ENCODE measurements at places on chromosomes 13 and 19. TPM values are rescaled to one million over a fixed set of nuclear protein-coding genes. Genes with fewer than 3 reads are reported as not detected.
A peak's percentile ranks its signal among the peaks of the same experiment; 100 is the strongest.

DNA sequence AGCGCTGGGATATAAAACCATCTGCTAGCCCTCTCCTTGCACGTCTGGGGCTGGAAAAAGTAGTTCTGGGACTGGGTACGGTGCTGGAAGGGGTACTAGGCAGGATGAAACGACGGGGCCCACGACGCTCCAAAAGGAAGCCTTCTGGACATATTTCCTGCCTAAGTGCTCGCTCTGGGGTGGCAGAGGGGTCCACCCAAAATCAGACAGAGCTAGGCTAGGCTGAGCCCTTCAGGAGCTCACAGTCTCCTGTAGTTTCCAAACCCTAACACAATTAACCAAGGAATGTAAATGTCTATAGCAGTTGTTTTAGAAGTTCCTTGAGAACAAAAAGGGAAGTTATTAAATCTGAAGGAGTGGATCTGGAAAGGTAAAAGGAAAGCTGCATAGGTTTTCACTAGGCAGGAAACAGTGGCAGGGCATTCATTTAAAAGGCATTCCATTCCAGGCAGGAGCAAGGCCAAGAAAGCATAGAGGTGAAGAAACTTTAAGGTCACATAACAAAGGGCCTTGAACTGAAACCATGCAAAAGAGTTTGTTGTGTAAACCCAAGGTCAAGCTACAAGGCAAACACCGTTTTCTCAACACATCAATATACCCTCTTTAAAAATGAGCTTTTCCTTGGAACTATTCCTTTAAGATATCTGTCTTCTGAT is 634 bp upstream of the DIAPH3 start:
- ATAC-seq = peak; percentile 18

DNA sequence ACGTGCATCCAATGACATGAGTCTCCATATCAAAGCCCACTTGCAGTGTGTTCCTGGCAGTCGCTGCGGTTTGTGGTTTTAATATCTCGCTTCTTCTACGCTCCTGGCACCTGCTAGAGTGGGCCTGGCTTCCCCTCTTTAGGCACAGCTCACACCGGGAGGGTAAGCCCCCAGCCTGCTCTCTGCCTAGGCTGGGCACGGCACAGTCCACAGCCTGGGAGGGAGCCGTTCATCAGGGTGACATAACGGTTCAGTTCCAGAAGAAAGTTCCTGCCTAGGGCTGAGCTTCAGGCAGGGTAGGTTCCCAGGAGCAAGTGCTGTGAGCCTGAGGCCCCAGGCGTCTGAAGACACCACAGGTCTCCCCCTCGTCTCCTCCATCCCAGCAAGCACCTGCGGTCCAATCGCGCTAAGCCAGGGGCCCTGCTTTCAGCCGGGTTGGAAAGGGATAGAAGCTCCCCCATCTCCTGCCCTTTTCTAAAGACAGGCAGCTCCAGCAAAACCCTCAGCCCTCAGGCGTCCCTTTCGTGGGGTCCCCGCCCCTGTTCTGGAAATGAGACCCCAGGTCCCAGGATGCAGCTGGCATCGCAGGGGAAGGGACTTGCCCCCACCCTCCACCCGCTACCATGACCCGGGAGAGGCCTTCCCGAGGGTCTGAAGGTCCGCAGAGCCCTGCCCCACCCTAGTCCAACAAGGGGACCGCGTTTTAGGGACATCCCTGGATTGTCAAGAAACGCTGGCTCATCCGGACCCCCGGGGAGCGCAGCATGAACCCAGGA is 121.6 kb upstream of the ZNF507 start:
- peak; percentile 7 for ATAC-seq

ZNF534 gene
- not detected for total RNA-seq

GRCh38 chr19:13484166-13484565 is 22.1 kb downstream of the CACNA1A start:
- no peak for ATAC-seq

GRCh38 chr19:8004723-8005513 is 523 bp downstream of the ELAVL1 start:
- ATAC-seq = peak; percentile 20

DNA sequence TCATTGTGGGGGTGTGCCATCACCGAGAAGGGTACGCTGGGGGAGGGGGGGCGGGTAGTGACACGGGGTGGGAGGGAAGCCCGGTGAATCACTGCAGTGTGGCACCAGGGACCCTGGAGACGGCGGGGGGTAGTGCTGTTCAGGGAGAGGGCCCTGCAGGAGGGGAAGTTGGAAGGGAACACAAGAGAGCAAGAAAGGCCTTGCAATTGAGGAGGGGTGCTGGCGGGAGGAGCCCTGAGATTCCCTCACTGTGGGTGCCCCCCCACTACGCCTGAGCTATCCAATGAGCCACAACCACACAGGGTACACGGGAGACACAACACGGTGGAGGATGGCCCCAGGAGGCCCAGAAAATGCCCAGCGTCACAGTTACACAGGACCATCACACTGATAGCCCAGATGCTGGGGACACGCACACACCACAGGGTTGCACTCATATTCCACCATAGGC is 516 bp upstream of the ATP1A3 start:
- ATAC-seq = no peak

DNA sequence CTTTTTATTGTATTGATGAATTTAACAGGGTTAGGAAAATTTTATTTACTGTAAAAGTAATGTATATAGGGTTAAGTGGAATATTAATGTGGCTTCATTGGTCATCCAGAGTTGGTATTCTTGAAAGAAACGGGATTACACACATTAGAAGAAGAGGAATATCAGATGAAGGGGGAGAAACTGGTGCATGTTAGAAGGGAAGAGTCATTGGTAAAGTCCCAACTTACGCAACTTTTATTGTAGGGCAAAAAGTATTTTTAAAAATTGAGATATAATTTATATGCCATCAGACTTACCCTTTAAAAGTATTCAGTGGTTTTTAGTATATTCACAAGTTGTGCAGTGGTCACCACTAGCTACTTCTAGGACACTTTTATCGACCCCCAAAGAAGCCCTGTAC is 47.3 kb downstream of the DNAJC3 start:
- no peak for ATAC-seq

KLF5 gene
- total RNA-seq = 5.2 TPM

C19orf67 gene
- total RNA-seq = not detected

DNA sequence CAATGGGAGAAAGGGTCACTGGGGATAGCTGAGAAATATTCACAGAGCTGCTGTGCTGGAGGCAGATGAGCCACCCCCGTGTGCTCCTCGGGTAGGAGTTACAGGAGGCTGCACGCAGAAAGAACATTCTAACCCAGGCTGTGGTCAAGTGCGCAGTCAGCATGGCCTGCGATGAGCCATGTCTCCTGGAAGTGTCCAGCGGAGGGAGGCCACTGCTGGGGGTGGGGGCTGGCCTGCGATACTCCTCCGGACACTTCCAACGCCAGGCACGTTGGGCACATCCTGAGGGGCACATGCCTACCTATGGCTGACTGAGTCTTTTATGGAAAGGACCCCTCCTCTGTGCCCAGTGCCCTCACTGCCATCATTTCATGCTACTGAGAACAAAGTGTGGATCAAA is 55.9 kb downstream of the RAB20 start:
- ATAC-seq = no peak

IFNL1 gene
- 0.42 TPM for total RNA-seq

DNA sequence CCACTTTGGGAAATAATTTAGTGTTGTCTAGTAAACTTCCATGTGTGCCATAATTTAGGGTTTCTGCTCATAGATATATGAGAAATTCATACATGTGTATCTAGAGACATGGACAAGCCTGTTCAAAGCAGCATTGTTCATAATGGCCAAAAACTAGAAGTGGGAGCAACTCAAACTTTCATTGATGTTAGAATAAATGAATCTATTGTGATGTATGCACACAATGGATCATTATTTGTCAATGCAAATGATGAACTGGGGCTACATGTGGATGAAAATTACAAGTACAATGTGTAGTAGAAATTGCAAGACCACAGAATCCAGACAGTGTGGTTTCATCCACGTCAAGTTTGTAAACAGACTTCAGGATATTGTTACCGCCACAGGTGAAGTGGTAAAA is 284.7 kb downstream of the SLC7A1 start:
- no peak for ATAC-seq

- no peak for ATAC-seq
Observed at GRCh38 chr13:110248449-110249143, 58.4 kb downstream of the COL4A1 start.
